Esophagus (tissue), 2 donors: ENCODE measurements at places on chromosomes 16 and 17. TPM values are rescaled to one million over a fixed set of nuclear protein-coding genes. Genes with fewer than 3 reads are reported as not detected.

The ARL16 gene
- 36.2 TPM for polyA plus RNA-seq

The NTN3 gene
- polyA plus RNA-seq, result not detected

The ZG16 gene
- 0.02 TPM for polyA plus RNA-seq

The AXIN1 gene
- polyA plus RNA-seq, result 11.9 TPM

The ABCA9 gene
- 2.2 TPM for polyA plus RNA-seq

The VASN gene
- polyA plus RNA-seq, result 25.5 TPM

The RSAD1 gene
- 11.9 TPM for polyA plus RNA-seq

The SPATA32 gene
- not detected for polyA plus RNA-seq

The LLGL2 gene
- 139 TPM for polyA plus RNA-seq

The RAMP2 gene
- 7.5 TPM for polyA plus RNA-seq

The ARMC7 gene
- polyA plus RNA-seq, result 7.0 TPM

The PLXDC1 gene
- polyA plus RNA-seq, result 4.7 TPM

The CD300E gene
- 0.02 TPM for polyA plus RNA-seq

The ACSM2B gene
- 0.06 TPM for polyA plus RNA-seq

The KCNG4 gene
- not detected for polyA plus RNA-seq

The UTP4 gene
- polyA plus RNA-seq, result 29.8 TPM

The ATXN7L3 gene
- polyA plus RNA-seq, result 44.3 TPM

The TRAPPC2L gene
- polyA plus RNA-seq, result 42.8 TPM

The GAST gene
- polyA plus RNA-seq, result not detected

The HS3ST3B1 gene
- 1.7 TPM for polyA plus RNA-seq

The HBA1 gene
- 0.55 TPM for polyA plus RNA-seq

The TMEM92 gene
- polyA plus RNA-seq, result 0.27 TPM

The MC1R gene
- polyA plus RNA-seq, result 1.3 TPM

The AOC3 gene
- 9.7 TPM for polyA plus RNA-seq

The SSTR5 gene
- 0.05 TPM for polyA plus RNA-seq

The MMP25 gene
- polyA plus RNA-seq, result 2.6 TPM

The HOXB9 gene
- 0.02 TPM for polyA plus RNA-seq

The RDM1 gene
- polyA plus RNA-seq, result 0.55 TPM

The PPL gene
- polyA plus RNA-seq, result 739 TPM

The CSH1 gene
- not detected for polyA plus RNA-seq

The MYCBPAP gene
- 0.22 TPM for polyA plus RNA-seq

The MMP15 gene
- polyA plus RNA-seq, result 2.7 TPM

The KRTAP9-2 gene
- not detected for polyA plus RNA-seq

The MT4 gene
- polyA plus RNA-seq, result 1.3 TPM

The VMO1 gene
- polyA plus RNA-seq, result 1.3 TPM

The NOG gene
- 0.06 TPM for polyA plus RNA-seq

The PRR15L gene
- polyA plus RNA-seq, result 8.8 TPM
